SJSA1 (cell line): ENCODE measurements at places on chromosomes 4 and X.

GRCh38 chrX:19799319-19800182 lies 87.8 kb downstream of the SH3KBP1 start:
- DNase-seq: no peak

DNA sequence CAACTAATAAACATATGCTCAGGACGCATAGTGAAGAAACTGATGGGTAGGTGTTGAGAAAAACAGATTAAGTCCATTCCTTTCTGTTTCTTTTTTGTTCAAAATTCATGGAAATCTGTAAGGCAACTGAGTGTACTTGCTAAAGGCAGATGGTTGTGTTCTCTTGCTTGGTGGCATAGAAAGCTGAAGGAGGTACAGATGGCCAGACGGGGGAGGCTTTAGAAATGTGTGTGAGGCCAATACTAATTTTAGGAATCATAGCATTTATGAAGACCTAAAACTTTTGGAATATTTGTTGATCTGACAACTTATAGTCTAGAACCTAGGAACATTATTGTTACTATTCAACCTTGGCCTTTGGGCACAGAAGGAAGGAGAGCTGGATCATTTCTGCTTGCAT lies 56.8 kb upstream of the EMCN start:
- no peak for DNase-seq

GRCh38 chrX:133297284-133297683 lies 79.1 kb upstream of the TFDP3 start:
- DNase-seq: peak; percentile 81

DNA sequence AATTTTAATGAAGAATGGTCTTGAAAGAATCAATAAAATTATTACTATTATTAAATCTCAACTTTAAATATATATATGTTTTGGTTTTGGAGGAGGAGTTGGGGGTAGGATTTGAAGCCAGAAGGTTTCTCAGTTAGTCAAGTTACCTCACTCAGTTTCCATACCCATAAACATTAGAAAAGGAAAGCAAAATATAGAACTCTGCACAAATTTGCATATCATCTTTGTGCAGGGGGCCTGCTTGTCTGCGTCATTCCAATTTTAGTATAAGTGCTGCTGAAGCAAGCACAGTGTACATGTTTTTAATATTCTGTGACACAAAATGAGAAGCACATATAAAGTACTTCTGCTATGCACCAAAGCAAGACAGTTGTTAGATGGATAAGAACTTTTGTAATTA lies 47.5 kb upstream of the SCRG1 start:
- DNase-seq: no peak

DNA sequence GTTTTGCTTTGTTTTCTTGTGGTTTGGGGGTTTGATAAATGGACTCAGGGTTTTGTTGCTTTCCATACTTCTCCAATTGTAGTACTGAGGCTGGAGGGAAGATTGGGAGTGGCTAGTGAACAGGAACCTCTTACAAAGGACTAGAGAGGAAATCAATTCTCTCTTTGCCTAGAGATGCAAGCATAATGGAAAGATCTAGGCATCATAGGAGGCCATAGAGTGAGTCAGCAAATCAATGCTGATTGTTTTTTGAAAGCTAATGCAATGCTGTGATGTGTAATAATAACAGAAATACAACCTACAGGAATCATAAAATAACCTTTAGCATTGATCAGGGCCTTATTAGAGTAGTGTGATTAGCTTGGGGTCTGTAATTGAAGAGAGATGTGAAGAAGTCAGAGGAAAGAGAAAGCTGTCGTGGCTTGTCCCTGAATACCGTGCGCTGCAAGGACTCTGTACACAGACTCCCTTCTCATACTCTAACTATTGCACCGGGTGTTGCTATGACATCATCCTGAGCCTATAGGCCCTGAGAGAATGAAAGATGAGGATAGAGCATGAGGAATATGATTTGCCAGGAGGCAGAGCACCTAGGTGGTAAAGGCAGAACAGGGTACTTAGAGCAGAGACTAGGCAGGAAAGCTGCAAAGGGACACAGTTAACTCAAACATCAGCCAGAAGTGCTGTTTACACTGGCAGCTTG lies 29.3 kb upstream of the GPR101 start:
- no peak for DNase-seq

- DNase-seq: peak; percentile 40
Measured at GRCh38 chr4:169485791-169486742, 126.3 kb downstream of the NEK1 start.

DNA sequence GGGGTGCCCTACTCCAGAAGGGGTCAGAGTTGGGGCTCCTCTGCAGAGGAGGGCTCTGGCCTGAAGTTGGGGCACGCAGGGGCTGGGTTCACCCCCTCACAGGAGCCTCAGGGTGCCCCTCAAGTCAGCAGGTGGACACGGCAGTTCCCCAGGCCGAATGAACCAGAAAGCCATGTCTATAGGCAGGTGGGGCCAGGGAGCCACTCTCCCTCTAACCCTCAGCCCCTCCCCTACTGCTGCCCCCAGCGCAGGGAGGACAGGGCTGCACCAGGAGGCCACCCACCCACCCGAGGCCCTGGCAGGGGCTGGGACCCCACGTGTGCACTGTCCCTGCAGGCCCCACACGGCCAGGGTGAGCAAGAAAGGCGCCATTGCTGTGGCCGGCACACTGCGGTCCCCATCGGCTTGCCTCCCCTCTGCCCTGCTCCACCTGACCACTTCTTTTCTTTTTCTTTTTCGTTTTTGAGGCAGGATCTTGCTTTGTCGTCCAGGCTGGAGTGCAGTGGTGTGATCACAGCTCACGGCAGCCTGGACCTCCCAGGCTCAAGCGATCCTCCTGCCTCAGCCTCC lies 83.8 kb downstream of the FAM53A start:
- no peak for DNase-seq

GRCh38 chr4:118905566-118905965 lies 16.9 kb downstream of the SYNPO2 start:
- no peak for DNase-seq

GRCh38 chr4:26284536-26284935 lies 36.3 kb upstream of the RBPJ start:
- no peak for DNase-seq

DNA sequence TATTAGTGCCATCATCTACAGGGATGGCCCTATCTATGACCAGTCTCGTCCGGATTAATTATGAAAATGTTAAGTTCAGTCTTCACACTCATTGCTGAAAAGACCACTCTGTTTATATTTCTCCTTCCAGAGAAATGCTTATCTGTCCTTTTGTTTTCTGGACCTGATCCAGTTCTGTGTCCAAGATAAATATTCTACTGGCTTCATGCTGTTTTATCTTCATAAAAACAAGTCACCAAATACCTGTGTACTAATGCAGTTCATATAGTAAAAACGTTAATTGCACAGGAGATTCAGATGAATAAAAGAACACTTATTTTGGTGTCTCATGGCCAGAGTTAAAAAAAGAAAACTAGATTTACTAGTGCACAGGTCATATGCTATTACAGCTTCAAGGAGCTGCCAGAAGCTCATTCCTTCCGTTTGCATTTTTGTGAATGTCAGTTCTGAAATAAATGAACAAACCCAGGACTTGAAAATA lies 17.3 kb downstream of the FNIP2 start:
- no peak for DNase-seq

DNA sequence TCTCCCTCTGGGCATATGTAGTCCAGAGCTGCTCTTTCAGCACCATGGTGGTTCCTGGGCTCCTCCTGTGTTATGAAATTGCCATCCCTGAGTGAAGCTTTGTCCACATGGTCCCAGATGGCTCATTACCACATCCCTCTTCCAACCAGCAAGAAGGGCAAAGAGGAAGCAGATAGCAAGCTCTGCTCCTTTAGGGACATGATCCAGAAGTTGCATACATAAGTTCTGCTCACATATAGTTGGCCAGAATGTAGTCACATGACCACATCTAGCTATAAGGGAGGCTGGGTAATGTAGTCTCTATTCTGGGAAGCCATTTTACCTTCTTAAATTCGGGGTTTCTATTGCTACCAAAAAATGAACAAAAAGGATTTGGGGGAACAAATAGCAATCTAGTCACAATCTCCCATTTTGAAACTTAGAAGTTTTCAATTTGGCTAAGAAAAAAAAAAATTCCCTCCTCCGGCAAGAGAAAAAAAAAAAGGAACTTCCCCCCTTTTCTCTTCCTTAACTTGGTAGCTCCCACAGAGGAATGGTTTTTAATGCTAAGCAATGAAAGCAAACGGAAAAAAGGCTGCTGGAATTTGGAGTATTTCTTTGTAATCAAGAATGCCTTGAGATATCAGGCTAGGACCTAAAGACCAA lies 88.2 kb upstream of the USP9X start:
- DNase-seq: peak; percentile 37

GRCh38 chr4:1516881-1517480 lies 110.7 kb upstream of the NKX1-1 start:
- no peak for DNase-seq

- no peak for DNase-seq
Measured at GRCh38 chrX:39043838-39044550, 242.7 kb downstream of the MID1IP1 start.

GRCh38 chrX:16476009-16476408 lies 173.9 kb upstream of the S100G start:
- DNase-seq: no peak

GRCh38 chr4:30538794-30539193 lies 181.4 kb upstream of the PCDH7 start:
- DNase-seq: no peak

DNA sequence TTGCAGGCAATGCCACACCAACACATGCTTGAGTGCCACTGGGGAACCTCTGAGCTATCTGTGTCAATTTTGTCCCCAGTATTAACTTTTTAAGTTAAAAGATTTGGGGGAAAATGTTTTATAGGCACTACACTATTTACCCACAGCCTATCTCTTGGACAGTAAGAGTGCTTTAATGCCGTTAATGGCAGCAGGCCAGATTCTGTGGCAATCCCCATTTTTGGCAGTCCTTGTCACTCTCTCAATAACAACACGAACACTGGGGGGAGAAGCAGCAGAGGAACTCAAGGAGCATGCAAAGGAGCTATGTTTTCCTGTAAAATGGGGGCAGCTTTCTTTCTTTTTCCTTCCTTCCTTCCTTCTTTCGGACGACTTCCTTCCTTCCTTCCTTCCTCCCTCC lies 168.6 kb downstream of the NSUN7 start:
- no peak for DNase-seq

- no peak for DNase-seq
Measured at GRCh38 chrX:10423716-10424115, 196.7 kb downstream of the MID1 start.

DNA sequence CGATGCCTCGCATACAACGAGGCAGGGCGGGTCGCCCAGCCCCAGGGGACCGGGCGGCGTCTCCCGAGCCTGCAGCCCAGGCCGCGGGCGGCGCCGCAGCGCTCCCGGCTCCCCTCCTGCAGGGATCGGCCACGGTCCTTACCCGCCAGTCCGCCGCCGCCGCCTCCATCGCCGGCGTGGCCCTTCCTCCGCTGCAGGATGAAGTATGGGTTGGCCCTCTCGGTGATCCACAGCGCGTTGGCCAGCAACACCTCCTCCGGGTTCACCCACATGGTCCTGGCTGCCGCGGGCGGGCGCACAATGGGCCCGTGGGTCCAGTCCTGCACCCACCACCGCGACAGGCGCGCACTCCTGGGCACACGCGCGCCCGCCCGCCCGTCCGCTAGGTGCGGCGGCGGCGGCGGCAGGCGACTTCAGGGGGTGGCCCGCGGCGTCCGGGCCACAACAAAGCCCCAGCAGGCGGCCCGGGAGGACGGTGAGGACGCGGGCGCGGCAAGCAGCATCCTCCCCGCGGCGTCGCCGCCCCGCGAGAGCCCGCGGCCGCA lies 339 bp downstream of the TBC1D9 start:
- peak; percentile 60 for DNase-seq

DNA sequence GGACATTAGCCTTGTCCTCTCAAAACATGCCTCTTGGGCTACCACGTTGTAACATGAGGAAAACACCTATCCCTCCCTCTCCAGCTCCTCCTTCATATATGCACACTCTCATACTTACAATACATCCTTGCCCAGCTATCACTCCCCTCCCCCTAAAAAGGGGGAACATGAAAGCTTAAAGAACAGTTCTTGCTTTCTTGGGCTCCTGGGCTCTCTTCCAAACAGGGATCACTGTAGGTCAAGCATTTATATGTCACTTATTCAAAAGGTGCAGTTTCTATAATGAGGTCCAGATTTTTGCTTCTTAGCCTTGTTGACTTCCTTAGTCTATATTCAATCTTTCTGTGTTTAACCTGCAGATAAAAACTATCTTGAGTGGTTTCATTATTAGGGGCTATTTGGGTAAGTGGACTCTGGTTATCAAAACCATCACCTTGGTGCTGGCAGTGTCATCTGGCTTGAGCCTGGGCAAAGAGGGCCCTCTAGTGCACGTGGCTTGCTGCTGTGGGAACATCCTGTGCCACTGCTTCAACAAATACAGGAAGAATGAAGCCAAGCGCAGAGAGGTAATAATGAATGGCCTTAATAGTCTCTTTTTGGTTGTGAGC lies 119.4 kb downstream of the AKAP4 start:
- no peak for DNase-seq

- no peak for DNase-seq
Measured at GRCh38 chr4:160026721-160027120, 923.8 kb downstream of the RAPGEF2 start.

DNA sequence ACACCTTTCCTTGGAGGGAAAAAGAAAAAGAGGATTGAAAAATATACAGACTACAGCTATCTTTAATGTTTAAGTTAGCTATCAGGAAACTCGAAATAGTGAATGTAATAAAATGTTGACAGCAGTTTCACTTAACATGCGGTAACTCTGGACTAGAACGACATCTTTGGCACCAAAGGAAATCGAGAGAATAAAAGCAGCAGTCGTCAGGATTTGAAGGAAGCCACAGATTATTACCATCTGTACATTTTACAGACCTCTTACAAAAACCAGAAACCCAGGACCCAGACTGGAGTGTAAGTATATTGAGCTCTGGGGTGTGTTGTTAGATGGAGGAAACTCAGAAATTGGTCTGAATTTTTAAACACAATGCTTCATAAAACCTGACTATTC lies 51.6 kb upstream of the STOX2 start:
- DNase-seq: no peak

DNA sequence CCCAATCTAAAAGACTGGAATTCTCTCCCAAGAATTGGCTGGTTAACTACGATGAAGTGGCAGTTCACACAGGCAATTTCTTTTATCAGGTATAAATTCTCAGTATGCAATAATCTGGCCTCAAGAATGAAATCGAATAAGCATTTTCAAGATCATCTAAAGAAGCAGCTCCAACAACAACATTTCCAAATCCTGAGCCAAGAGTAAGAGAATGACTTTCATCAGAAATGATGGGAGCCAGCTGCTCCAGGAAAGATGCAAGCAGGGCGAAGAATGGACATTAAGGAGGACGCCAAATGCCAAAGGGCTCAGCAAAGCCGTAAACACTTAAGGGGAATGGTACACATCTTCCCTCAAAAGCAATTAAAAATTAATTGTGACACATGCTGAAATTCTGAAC lies 12.0 kb downstream of the ADAMTS3 start:
- no peak for DNase-seq
